ENCODE measurements at places on chromosomes 4 and X.

GRCh38 chrX:643911-644303 lies 13.3 kb downstream of the SHOX start:
- no peak for DNase-seq

DNA sequence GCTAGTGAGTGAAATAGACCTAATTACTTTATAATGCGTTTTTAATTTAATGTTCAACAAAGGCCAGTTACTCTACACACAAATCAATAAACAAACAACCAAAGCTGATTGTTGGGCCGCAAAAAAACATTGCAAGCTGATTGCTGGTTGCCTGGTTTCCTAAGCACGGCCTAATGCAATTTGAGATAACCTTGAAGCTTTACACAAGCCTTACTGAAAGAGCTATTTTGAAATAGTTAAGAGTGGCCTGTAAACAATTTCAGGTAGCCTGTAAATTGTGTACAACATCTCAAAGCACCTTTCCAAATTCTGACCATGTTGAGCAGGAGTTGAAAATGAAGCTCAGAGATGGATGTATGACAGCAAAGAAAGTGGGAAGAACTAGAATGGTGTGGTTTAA lies 17.5 kb upstream of the CXorf66 start:
- DNase-seq: no peak

GRCh38 chrX:633043-633984 lies 2.7 kb downstream of the SHOX start:
- DNase-seq: no peak

GRCh38 chr4:14254252-14254651 lies 626.7 kb upstream of the BOD1L1 start:
- DNase-seq: no peak

DNA sequence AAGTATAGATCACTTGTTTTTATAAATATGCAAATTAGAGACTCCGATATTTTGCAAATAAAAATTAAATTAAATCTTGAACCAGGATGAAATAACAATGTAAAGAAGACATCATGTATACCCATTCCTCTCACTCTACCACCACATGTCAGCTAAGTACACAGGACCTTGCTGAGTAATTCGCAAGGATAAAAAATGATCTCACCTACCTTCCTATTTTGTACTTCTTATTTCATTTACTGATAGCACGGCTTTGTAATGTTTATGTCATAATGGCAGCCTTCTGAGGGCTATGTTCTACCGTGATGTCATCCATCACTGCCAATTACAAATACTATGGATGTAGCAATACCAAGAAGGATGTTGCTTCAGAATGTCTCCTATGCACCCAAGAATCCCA lies 10.9 kb upstream of the SMR3B start:
- no peak for DNase-seq

- no peak for DNase-seq
Measured at GRCh38 chr4:119113033-119113655, 22.5 kb upstream of the MYOZ2 start.

GRCh38 chrX:13693341-13693961 lies 4.5 kb downstream of the RAB9A start:
- DNase-seq: no peak

DNA sequence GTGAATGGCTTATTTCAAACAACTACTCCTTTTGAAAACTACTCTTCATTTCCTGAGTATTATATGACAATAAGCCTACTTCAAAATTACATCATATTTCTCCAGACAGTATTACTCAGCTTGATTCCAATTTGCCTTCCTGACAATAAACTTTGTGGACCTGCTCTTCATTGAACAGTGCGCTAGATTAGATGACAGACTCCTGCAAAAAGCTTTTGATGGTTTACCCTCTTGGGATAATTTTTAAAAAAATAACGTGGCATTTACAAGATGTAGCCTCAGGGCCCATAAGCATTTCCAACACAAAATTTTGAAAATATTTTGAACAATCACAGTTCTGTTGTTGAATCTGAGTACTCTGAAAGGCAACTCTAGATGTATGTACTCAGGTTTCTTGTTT lies 25.9 kb downstream of the MGAT4D start:
- DNase-seq: no peak

- DNase-seq: no peak
Measured at GRCh38 chr4:161546902-161547301, 616.9 kb downstream of the FSTL5 start.

DNA sequence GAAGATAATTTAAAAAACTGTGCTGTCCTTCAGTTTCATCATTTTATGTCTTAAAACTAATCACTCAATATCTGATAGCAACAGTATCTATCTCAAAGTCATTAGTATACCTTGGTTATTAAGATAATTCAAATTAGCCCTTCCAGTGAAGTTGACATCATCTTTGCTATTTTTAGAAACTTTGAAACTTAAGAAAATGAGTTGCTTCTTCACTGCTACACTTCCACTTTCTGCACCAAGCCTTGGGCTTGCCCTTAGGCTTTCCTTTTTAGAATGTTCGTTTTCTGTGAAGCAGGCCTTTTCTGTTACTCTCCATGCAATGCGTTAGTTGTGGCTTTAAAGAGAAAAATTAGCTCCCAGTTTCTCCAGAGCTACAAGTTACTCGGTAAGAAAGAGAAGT lies 4.4 kb upstream of the VAMP7 start:
- DNase-seq: no peak

DNA sequence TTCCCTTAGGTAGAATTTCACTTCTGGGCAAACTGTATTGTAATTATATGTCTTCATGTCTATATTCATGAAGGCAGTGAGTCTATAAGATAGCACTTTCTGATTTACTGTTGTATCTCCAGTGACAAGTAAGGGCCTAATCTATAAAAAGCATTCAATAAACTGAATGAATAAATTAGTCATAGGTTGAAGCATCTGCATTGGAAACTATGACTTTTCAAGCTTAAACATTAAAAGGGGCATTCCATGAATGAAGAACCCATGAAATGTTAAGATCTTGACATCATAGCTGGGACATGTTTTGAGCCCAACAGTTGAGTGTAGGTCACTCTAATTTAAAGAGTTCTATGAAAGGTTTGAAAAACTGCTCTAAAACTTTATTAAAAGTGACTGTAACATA lies 159.3 kb upstream of the LCORL start:
- no peak for DNase-seq

All from stimulated activated CD8-positive, alpha-beta memory T cell treated with anti-CD3 and anti-CD28 coated beads, Interleukin-4, amount 100 ng/mL, for 4 hours (primary cell).